ENCODE measurements at places on chromosomes 1 and 21. TPM values are rescaled to one million over a fixed set of nuclear protein-coding genes. Genes with fewer than 3 reads are reported as not detected.

NUF2 gene
- 2.3 TPM for total RNA-seq

BRINP3 gene
- not detected for total RNA-seq

GJB4 gene
- total RNA-seq, result under 0.01 TPM

THEM4 gene
- total RNA-seq, result 8.4 TPM

KIAA1614 gene
- 4.5 TPM for total RNA-seq

FCN3 gene
- not detected for total RNA-seq

FAM167B gene
- total RNA-seq, result 0.38 TPM

INAVA gene
- under 0.01 TPM for total RNA-seq

RPE65 gene
- not detected for total RNA-seq

SSX2IP gene
- 31.1 TPM for total RNA-seq

TFF2 gene
- not detected for total RNA-seq

GORAB gene
- total RNA-seq, result 21.1 TPM

CD84 gene
- not detected for total RNA-seq

F13B gene
- under 0.01 TPM for total RNA-seq

TMPRSS3 gene
- not detected for total RNA-seq

FGR gene
- total RNA-seq, result not detected

CD1E gene
- total RNA-seq, result not detected

WNT4 gene
- total RNA-seq, result not detected

LRRN2 gene
- not detected for total RNA-seq

TRAF3IP3 gene
- not detected for total RNA-seq

FMO5 gene
- 0.19 TPM for total RNA-seq

KCND3 gene
- 0.28 TPM for total RNA-seq

LCE1B gene
- total RNA-seq, result not detected

GUCA2B gene
- not detected for total RNA-seq

GSTM5 gene
- total RNA-seq, result 3.9 TPM
